ENCODE measurements at places on chromosomes 16 and 17.

GRCh38 chr16:19520861-19521331, 1.0 kb downstream of the GDE1 start:
- DNase-seq, result no peak

GRCh38 chr17:37610971-37611370, 1.8 kb upstream of the SYNRG start:
- DNase-seq, result no peak

GRCh38 chr16:10501016-10501607, 79.3 kb downstream of the EMP2 start:
- no peak for DNase-seq

DNA sequence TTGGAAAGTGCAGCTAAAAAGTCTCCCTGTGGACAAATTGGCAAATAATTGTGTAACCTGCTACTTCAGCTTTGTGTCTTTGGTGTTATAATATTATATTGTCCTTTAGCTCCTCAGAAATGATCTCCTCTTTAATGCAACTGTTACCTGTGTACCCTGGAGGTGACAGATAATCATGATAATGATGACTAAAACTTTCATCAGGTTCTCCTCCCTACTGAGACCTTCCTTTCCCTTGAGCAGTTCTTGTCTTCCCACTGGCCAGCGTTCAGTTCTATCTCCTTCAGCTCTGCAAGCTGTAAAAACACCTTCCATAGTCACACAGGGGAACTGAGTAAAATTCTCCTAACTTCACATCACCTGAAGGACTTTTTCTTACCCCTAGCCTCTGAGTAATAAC, 14.7 kb downstream of the KRT12 start:
- DNase-seq, result no peak

GRCh38 chr17:82013772-82014321, 8.8 kb downstream of the CENPX start:
- DNase-seq, result no peak

DNA sequence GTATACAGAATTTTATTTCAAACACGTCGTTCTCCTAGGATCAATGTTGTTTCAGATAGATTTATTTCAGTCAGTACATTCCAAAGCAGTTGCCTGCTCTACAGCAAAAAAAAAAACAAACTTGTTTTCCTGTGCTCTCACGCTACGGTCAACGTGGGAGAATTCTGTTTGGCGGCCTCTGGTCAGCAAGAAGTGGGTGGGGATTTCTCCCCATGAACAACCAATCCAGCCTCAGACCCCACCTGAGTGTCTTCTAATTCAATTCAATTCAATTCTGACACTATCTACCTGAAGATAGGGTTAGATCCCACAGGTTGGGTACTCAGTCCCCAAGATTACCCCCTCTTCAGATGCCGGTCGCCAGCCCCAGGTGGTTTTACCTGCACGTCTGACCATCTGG, 22.1 kb downstream of the C17orf58 start:
- no peak for DNase-seq

- DNase-seq, result no peak
Observed at GRCh38 chr17:5209396-5209795, 17.7 kb upstream of the ZNF594 start.

DNA sequence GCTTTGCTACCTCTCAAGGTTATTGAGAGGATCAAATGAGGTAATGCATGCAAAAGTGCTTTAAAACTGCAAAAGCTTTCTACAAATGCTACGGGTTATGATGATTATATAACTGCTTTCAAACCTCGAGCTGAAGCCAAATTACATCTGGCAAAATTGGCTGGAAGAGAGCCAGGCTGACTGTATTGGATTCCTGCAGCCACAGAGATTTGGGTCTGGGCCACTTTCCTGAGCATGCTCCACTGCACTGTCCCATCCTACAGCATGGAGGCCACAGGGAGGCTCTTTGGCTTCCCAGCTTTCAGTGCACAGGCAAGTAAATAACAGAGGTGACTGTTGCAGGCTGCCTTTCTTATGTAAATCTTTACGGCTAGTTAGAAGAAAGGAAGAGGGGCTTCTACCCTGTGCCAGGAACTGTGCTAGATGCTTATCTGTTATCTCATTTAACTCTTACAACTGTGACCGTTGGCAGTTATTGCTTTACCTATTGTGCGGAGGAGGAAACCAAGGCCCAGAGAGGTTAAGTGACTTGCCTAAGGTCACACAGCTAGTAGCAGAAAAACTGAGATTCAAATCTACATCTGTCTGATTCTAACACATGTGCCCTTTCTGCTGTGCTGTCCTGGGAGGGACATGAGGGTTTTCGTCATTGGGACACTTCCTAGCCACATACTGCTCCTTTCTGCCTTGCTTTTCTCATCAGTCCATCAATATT, 121.8 kb downstream of the SPACA3 start:
- DNase-seq, result no peak

DNA sequence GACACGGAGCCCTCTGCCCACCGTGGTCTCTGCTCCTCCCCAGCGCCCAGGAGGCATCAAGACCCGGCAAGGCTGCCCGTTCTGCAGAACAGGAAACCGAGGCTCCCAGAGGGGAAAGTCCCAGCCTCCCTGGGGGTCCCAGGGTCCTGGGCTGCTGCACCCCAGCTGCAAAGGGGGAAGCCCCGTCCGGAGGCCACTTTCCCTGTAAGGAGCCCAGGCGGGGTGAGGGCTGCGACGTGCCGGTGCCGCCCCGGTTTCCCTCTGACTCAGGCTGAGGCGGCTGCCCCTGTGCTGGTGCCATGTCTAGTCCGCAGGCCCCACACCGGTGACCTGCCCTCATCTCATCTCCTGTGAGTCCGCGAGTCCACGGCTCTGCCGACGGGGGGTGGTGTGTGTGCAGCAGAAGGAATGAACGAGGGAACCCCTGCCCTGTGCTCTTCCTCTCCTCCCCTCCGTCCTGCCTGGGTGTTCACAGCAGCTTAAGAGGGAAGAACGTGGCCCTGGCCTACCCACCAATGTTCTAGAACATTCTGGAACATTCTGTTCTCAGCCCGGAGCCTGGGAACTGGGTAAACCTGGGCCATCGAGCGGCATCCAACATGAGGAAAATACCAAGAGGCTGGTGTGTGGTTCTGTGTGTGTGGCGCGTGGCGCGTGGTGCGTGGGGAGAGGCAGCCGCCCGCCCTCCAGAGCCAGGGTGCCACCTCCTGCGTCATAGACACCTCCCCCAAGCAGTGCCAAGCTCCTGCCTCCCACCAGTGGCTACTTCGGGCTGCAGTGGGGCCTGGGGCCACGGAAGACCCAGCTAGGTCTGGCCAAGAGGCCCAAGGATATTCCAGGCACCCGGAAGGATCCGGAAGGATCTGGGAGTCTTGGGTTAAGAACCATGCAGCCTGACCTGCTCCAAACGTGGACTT, 7.0 kb upstream of the CBFA2T3 start:
- DNase-seq, result no peak

DNA sequence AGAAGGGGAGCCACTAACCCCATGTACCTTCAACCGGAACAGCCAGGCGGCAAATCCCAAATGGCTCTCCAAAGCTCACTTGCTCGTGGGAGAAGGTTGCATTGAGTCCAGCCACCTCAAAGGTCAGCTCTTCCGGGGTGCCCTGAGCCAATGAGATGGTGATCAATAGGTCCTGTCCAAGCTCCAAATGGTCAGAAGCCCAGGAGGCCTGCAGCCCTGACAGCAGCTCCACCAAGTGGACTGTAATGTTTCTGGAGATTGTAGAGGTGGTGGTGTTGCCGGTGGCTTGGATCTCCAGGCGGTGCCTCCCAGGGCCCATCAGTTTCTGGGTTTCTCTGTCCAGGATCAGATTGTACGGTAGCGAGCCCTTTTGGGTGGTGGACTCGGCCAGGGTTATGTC, 39.9 kb upstream of the BCO1 start:
- DNase-seq, result no peak

DNA sequence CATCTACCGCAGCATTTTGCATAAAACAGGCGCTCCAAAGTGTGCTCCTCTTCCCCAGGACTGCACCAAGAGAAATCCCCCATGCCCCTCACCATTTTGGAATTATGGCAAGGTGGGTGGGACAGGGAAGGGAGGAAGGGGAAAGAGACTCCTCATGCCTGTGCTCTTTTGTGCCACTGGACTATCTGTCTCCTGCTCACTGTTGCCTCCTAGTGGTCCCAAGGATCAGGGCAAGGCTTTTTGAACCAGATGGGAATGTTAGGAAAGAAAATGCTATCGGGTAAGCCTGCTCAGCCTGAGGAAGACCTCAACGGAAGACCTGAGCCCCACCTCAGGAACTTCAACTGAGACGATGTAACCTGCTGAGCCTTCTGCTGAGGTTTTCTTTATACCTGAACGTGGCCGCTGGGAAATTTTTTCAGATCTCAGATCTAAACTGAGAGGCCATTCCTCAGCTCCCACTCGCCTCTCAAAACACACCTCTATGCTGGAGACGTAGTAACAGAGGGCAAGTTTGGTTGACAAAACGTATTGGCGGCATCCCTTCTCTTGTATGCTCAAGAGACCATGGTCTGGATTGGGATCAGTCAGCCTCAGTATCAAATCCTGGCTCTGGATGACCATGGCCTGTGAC, 58.3 kb downstream of the SPACA3 start:
- DNase-seq, result no peak

DNA sequence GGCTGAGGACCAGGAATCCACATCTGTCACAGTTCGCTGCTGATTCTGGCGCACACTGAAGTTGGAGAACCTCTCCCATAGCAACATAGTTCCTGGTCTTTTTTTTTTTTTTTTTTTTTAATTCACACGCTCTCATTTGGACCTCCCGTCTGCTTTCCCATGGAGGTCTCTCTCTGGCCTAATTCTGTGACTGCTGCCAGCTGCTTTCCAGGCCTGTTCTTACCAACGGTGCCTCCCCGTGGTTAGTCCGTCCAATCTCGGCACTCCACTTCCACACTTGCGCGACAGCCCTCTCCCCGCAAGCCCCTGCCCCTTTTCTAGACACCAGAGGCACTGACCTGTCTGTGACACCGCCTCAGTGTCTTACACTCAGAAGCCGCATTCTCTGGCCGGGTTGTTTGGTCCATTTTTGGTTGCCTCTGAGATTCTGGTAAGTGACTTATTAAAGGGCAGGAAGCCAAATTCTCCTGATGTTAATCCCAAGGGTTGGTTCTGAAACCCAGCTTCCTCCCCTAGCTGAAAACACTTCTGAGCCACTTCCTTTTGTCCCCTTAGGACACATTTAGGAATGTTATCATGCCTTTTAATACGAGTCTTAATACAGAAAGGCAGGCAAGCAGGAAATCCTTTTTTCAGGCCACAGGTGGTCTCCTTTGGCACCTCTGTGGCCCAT, 1.1 kb upstream of the AKTIP start:
- no peak for DNase-seq

DNA sequence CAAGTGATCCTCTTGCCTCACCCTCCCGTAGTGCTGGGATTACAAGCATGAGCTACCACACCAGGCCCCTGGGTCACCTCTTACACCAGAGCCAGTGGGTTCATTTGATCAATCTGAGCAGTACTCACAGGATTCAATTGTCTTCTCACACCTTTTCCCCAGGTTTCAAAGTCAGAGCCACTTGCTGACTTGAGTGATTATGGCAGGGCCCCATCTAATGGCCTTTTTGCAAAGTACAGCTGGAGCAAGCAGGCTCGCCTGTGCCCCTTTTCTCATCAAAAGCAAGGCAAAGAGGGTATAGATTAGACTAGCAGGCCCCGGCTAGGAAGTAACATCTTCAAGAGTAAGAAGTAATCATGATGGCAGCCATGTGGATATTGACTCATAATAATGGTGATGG, 114.8 kb upstream of the NOL11 start:
- DNase-seq, result no peak

- no peak for DNase-seq
Observed at GRCh38 chr17:8162233-8162996, at the start of gene VAMP2. Gene VAMP2 (minus strand): TSS chr17:8162948. CDS start chr17:8162879, 69 bp downstream.

DNA sequence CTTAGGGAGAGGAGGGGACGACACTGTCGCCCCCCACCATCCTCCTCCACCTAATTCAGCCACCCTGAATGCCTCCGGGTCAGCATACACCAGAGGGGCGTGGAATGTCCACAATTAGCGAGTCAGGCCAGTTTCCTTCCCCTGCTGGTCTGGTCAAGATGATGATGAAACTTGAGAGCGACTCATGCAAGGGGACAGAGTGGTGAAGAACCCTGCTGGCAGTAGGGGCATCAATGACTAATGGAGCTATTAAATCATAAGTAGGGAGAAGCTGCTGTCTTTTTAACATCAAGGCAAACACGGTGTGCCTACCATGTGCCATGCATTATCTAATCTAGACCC, 7.2 kb downstream of the SPACA3 start:
- DNase-seq, result no peak

All from SIG-M5 (cell line).